ENCODE measurements at places on chromosomes 13 and 19.
A peak's percentile ranks its signal among the peaks of the same experiment; 100 is the strongest.

DNA sequence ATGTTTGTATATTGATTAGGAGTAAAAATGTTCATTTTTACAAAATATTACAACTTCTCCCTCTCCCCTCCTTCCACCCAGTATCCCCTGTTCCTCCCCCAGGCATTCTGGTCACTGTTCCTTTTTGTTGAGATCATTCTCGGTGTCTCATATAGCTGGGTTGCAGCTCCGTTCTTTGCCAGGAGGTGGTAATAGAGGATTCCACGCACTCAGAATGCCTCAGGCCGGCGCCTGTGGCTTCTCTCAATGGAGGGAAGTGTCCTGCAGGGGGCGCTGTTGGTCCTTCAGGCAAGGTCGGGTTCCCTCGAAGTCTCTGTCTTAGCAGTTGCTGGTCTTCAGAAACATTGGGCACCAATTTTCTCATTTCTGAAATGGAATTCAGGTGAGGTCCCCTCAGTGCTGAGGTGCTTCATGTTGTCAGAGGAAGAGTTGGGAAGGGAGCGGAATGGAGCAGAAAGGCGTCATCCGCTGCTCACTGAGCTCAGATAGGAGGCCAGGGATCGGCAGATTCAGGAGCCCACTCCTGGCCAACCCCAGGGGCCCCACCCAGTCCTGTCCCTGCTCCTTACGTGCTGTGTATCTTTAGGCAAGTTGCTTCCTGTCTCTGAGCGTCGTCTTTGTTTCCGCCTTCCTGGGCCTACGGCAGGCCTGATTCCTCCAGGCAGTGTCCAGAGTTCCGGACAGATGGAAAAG is 10.3 kb upstream of the GARIN5A start:
- no peak for DNase-seq

GRCh38 chr19:3434630-3435553 is 45.4 kb downstream of the SMIM24 start:
- DNase-seq, result peak; percentile 94

- DNase-seq, result no peak
Measured at GRCh38 chr13:92407858-92408257, 818.7 kb upstream of the GPC6 start.

DNA sequence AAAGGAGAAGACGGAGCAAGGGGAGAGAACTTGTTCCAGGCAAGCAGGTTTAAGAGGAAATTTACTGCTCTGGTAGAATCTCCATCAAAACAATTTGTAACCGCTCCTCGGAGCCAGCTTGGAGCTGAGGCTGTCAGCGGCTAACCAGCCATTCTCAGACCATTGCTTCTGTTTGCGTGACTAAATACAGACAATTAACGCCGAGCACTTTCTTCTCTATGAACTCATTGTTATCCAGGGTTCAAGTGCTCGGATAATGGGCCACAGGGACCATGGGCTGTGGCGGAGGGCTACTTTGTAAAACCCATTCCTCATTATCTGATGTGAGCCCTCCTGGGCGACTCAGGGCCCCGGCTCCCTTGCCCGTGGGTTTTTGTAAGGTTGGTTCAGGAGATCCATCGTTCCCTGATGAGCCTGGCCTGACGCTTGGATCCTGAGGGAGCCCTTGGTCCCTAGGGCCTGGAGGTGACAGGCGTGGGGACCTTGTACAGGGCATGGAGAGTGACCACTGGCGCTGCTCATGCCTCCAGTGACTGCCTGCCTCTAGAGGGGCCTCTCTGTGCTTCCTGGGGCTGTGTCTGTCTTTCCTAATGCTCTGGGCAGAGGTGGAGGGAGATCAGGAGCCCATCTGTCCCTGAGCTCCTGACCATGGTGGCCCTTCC is 61.5 kb upstream of the ZNF536 start:
- no peak for DNase-seq

- no peak for DNase-seq
Measured at GRCh38 chr19:28185646-28186045, 1027.3 kb downstream of the UQCRFS1 start.

GRCh38 chr13:95003019-95003813 is 290.9 kb upstream of the SOX21 start:
- peak; percentile 59 for DNase-seq

- no peak for DNase-seq
Measured at GRCh38 chr13:48654511-48654910, 782 bp downstream of the CYSLTR2 start.

GRCh38 chr13:30736461-30737320 is 1.3 kb downstream of the ALOX5AP start:
- DNase-seq, result no peak

DNA sequence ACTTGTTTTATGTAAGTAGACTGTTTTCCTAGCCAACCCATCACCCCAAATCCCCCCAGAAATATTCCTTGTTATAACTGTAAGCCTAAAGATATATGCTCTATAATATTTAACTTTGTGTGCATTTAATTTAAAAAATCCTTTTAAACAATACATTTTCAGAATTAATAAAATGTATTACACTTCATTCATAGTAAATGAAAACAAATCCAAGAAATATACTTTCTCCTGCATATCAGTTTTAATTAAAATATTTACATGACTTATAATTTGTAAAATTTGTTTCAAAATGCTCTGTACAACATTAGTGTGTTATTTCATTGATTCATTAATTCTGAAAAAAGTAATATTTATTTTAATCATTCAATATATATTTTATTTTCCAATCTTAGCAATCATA is 669.1 kb upstream of the PCDH20 start:
- DNase-seq, result no peak

DNA sequence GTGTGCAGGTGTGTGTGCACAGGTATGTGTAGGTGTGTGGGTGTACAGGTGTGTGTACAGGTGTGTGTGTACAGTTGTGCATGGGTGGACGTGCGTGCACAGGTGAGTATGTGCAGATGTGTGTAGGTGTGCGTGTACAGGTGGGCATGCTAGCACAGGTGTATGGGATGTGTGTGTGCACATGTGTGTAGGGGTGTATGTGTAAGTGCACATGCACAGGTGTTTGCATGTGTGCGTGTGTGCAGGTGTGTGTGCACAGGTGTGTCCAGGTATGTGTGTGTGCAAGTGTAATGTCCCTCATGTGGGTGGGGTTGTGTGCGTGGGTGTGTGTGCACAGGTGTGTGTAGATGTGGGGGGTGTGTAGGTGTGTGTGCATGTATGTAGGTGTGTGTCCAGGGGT is 27.5 kb upstream of the TFDP1 start:
- DNase-seq, result no peak

DNA sequence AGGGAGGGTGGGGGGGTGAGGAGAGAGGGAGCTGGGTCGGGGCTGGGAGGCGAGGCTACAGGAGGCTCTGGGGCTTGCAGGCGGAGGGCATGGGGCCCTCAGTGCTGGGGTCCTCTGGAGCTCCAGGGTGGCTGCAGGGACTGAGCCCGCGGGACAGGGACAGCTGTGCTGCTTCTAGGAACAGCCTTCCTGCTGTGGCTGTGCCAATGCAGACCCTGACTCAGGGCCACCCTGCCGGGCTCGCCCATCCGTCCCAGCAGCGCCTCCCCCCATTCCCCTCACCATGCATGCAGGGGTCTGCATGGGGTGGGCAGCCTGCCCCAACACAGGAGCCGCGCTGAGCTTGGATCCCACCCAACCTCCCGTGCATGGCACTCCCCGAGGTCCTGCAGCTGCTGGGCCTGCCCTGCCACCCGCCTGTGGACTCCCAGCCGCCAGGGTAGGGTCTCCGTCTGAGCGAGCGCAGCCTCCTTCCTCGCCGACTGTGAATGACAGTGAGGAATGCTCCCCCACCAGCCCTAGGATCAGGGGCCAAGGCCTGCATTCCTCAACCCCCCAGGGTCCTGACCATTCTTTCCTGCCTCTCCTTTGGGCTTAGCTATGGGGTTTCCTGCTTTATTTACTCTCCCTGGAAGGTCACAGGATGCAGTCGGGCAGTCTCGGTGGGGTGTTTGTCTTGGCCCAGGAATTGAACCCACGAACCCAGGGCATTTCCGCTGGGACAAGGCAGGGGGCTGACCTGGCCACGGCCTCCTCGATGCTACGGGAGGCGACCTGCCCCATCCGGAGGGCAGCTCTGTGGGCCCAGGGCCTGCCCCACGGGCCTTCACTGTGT is 23.4 kb downstream of the CEBPG start:
- DNase-seq, result no peak

DNA sequence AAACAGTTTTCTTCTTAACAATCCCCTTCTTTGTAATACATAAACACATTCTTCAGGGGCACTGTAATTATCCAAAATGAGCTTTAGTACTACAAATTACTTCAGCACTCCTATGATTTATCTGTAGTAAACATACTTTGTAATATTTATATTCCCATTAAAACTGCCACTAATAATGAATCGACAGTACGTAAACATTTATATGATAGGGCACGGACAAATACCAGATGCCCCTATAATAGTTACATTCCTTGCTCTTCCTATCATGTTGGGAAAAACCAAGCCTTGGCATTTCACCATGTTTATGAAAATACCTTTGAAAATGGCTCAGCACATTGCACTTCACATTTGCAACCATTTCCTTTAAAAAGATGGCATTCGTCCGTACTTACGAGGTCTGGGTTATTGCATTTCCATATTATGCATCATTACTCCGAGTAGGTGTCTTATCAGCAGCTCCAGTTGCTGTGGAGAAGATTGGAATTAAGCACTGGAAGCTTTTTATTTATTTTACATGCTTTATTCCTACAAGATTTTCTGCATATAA is 1043.4 kb downstream of the DIAPH3 start:
- DNase-seq, result peak; percentile 18

- DNase-seq, result peak; percentile 29
Measured at GRCh38 chr19:34336781-34337271, 28.2 kb upstream of the GPI start.

DNA sequence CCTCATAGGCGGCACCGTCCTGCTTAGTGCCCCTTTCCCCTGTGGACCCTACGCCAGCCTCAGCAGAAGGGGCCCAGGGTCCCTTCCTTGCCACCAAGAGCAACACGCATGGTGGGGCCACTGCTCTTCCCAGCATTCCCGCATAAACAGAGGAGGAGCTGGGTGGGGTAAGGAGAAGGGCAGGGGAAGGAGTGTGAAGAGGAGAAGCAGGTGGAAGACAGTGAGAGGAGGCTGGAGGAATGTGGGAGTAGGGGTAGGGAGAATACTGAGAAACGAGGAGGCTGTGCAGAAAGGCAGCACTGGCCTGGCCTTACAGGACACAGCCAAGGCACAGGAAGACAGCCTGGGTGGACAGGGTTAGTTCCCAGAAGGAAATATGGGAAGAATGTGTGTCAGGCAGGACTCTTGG is 43.9 kb downstream of the ZNF331 start:
- DNase-seq, result no peak

GRCh38 chr13:86608701-86609100 is 809.5 kb upstream of the SLITRK6 start:
- no peak for DNase-seq

GRCh38 chr19:52689843-52690368 is 44.9 kb downstream of the ZNF611 start:
- peak; percentile 37 for DNase-seq

GRCh38 chr19:33441828-33442227 is 68.3 kb downstream of the CEBPG start:
- no peak for DNase-seq

DNA sequence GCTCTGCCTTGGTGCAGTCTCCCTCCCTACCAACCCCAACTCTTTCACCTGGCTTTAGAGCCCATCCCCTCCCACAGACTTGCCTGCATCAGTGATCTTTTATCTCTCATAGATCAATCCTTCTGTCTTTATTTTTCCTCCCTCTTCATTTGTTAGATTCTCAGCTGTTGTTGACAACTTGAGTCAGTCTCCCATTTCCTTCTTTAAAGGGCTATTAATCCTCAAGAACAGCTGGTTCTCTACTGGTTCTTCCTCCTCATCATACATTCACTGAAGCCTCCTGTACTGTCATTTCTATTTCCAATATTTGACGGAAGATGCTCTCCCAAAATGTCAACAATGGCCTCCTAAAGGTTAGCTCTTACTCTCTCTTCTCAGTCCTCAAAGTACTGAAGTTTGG is 408.2 kb downstream of the TBC1D4 start:
- DNase-seq, result no peak

GRCh38 chr13:62250501-62251201 is 835.0 kb upstream of the PCDH20 start:
- no peak for DNase-seq

- no peak for DNase-seq
Measured at GRCh38 chr19:12346896-12347295, 13.5 kb upstream of the ZNF563 start.
